ENCODE measurements at places on chromosomes 6 and 20.
A peak's percentile ranks its signal among the peaks of the same experiment; 100 is the strongest.

DNA sequence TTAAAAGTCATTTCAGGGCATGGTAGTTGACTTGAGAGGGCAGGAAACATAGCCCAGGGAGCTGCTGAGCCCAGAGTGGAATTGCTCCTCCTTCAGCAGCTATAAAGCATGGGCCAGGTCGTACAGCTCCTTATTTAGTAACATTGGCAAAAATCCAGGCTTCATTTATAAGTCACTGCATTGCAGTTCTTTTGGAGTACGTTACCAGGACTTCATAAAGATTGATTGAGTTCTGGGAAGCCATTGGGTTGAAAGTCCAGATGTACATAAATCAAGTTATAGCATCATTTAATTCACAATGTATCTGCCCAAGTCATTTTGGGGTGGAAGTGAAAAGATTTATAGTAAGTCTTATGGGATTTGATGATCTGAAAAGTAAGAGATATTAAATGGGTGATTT lies 53.0 kb upstream of the ANKEF1 start:
- DNase-seq: peak; percentile 20

DNA sequence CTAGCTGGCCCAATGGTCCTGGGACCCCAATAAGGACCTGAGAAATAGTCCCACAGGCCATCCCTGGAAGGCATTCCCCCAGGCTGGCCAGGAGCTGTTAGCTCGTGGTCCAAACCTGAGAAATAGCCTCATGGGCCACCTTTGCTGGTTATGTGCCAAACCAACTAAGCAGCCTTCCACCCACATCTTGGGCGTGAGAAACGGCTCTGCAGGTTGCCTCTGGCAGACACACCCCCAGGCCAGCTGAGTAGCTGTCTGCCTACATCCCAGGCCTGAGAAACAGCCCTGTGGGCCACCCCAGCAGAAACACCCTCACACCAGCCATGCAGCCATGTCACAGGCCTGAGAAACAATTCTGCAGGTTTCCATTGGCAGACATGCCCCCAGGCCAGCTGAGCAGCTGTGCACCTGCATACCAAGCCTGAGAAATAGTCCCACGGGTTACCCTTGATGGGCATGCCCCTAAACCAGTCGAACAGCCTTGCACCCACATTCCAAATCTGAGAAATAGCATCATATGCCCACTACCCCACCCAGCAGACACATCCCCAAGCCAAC lies 567.8 kb upstream of the ID4 start:
- no peak for DNase-seq

- no peak for DNase-seq
Observed at GRCh38 chr20:19427480-19427879, 215.0 kb downstream of the SLC24A3 start.

DNA sequence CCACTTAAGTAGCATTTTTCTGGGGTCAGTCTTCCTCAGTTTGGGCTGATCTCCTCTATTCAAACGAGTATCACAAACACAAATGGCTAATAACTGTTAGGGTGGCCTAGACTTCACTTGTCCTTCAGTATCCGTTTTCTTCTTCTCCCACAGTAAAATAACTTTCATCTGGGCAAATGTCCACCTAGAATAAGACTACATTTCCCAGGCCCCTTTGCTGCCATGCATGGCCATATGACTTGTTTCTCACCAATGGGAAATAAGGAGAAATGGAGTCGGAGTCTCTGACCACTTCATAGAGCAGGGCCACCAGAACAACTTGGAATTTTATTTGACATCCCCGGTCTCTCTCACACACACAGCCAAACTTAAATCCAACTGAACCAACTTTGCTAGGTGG lies 51.4 kb downstream of the SULF2 start:
- no peak for DNase-seq

GRCh38 chr20:17612287-17612991 lies 42.6 kb downstream of the DSTN start:
- DNase-seq: peak; percentile 54

GRCh38 chr20:2292416-2293110 lies 3.2 kb upstream of the TGM3 start:
- no peak for DNase-seq

GRCh38 chr6:4672772-4673171 lies 103.4 kb upstream of the CDYL start:
- DNase-seq: no peak

DNA sequence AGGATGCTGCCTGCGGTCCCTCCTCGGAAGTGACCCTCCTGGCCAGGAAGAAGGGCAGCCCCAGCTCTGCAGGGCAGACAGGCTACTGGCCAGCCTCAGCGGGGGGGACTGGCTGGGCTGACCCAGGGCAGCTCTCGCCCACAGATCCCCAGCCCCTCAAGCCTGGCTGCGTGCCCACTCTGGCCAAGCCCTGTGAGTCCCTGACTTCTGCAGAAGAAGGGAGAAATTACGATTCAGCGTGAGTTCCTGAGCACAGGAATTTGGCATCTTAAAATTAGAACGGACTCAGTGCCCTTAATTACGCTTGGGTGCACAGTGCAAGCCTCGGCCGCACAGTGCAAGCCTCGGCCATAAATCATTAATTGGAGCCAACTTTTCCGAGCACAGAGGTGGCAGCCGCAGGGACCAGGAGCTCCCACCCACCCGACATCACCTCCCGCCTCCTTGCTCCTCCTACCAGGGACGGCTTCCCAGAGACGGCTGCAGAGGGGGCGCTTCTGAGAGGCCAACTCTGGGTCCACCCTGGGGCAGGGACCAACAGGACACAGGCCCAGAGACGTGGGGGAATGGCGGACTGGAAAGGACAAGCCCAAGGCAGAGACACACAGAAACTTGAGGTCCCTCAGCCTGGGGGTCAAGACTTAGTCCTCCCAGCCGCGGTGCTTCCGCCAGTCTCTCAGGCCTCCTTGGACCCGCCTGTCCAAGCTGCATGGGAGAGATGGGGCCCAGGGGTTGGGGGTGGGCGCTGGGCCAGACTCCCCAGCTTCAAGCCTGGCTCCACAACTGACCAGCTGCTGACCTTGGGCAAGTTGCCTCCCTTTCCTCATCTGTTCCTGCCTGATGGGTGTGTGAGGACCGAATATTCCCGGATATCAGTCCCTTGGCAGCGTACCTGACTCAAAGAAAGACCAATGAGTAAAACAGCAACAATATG lies 165.4 kb downstream of the TAF4 start:
- DNase-seq: no peak

- no peak for DNase-seq
Observed at GRCh38 chr6:121596441-121596840, 161.0 kb downstream of the GJA1 start.

DNA sequence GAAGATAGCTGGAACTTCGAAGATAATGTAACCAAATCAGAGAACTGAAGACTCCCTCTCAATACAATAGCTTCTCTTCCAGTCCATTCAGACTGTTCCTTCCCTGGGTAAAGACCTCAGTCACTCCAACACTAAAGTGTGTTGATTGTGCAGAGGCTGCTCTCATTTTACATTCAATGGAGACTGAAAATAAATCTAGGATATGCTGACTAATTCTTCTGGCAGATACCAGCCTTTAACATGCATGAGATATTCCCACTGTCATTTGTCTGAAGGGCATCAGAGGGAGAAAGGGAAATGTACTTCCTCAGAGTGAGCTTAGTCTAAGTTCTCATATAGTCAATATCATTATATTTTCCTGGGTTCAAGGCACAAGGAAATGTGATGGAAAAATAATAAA lies 166.4 kb upstream of the IRAK1BP1 start:
- peak; percentile 11 for DNase-seq

DNA sequence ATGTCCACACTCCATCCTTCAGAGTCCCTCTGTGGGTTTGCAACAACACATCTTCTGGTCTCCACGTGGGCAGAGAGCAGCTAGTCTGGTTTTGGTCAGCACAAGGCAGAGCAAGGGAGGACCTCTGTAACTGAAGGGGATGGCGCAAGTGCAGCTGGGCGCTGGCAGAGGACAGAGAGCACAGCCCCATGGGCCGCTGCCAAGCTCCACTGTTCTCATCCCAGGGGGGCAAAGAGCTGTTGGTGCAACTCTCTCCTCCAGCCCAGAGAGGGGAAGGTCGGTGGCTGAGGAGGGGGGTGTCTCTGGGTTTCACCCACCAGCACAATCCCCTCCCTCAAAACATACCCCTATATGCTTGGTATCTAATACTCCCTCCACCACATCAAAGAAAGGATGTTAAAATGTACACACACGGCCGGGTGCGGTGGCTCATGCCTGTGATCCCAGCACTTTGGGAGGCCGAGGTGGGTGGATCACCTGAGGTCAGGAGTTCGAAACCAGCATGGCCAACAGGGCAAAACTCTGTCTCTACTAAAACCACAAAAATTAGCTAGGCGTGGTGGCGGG lies 9.1 kb downstream of the ATP9A start:
- peak; percentile 33 for DNase-seq

DNA sequence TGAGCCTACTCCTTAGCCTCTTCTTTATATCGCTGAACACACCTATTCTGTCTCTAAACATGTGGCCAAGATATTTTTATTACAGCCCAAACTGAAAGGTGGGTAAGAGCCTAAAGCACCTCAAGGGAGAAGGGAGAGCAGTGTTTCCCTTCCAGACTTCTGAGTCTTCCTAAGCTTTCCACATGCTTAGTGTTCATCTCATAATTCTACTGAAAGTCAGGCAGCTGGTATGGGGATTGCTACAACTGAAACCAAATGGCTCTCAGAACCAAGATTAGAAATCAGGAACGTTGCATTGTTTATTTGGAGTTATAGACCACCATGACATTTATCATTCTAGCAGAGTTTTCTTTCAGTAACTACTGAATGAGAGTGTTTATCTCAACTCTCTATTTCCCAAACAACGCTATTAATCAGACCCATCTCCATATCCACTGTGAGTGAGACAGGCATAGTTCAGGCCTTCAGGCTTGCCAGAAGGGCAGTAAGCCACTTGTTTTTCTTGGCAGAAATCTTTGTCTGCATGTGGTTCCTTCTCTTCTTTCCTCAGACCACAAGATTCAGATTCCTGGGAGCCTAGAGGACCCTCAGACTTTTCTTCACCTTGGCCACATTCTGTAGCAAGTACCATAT lies 22.8 kb downstream of the VGLL2 start:
- no peak for DNase-seq
